ENCODE measurements at places on chromosomes 13 and 19. TPM values are rescaled to one million over a fixed set of nuclear protein-coding genes. Genes with fewer than 3 reads are reported as not detected.

The KLK3 gene
- total RNA-seq = not detected

The PGLYRP1 gene
- not detected for total RNA-seq

The SULT2A1 gene
- total RNA-seq = not detected

The ZNF576 gene
- 17.3 TPM for total RNA-seq

The IGFL3 gene
- not detected for total RNA-seq

The TEX26 gene
- not detected for total RNA-seq

The PRR19 gene
- 0.54 TPM for total RNA-seq

GRCh38 chr13:59621773-59622172 lies 542.0 kb downstream of the DIAPH3 start:
- no peaks in the 10 kb centered on the region for H3K27me3 ChIP-seq
- no peak overlapping the region for H3K27ac ChIP-seq
- DNase-seq = no peak
- no peak overlapping the region for H3K4me3 ChIP-seq

DNA sequence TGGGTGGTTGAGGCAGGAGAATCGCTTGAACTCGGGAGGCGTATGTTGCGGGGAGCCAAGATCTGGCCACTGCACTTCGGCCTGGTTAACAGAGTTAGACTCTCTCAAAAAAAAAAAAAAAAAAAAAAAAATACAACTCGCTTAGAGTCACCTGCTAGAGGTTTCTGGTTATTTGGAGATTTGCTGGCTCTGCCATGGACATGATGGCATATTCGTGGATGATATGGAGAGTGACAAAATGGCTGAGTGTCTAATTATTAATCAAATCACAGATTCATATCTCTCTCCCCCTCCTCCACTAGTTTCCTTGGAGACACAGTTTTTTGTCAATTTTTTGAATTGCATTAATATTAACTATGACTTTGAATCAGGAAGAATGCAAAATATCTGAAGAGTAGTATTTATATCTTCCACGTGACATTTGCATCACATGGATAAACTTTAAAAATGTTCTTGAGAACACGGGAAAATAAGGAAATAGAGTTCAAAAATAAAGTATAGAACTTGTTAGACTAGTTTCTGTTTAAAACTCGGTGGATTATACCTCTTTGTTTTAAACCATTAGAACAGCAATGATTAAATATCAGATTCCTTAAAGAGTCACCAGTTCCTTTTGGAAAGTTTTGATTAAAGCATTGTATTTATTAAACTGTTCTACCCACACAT lies 47.8 kb downstream of the KLF5 start:
- H3K27ac ChIP-seq = no peak overlapping the region
- DNase-seq = no peak
- H3K27me3 ChIP-seq = no peaks in the 10 kb centered on the region

DNA sequence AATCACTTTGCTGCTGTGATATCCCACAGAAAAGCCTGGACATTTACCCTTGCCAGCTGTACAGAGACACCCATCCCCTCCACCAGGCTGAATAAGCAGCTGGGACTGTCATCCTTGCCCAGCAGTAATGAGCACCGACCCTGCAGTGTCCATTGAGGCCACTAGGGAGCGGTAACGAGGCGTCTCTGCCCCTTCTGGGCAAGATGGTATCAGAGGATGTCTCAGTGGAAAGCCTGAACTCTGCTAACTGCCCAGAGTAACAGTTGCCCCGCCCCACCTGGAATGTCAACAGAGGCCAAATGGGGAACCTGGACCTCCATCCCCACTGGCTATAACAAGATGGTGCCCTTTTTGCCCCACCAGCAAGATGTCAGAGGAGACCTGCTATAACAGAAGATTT lies 22.8 kb upstream of the CEACAM20 start:
- H3K36me3 ChIP-seq = no peaks in the 10 kb centered on the region
- H3K27me3 ChIP-seq = peaks cover 5% of the 10 kb centered on the region
- DNase-seq = peak; percentile 23
- no peaks in the 10 kb centered on the region for H3K4me1 ChIP-seq

DNA sequence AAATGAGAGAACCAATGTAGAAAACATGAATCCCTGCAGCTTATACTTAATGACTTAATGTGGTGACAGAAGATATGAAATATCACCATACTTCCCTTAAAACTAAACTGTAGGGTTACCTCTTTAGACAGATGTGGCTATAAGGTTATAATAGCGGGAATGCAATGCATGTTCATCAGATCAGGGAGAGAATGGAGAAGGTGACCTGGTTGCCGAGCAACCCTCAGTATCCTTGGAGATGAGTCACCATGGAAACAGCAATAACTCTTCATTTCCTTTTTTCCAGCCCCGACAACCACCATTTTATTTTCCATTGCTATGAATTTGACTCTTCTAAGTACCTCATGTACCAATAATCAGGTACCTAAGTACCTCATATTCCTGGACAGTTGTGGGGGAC lies 28.0 kb upstream of the ZNF835 start:
- H3K36me3 ChIP-seq = no peaks in the 10 kb centered on the region
- H3K27ac ChIP-seq = no peak overlapping the region
- DNase-seq = no peak
- no peaks in the 10 kb centered on the region for H3K4me1 ChIP-seq
- no peak overlapping the region for H3K4me3 ChIP-seq
- no peaks in the 10 kb centered on the region for H3K27me3 ChIP-seq

DNA sequence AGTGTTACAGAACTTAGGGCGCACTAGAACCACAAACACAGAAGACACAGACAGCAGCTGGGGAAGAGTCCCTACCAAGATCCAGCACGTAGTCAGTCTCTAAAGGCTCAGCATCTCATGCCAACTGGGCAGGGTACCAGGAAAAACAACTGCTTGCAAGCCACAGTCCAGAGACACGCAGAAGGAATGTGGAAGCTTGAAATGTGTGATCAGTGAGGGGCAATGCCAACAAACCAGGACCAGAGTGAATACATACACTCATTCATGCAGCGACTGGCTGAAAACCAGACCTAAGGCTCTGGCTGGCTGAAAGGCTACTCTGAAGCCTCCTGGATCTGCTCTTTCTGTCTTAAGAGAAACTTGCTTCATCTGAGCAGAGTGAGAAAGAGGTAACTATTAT lies 1484.8 kb downstream of the EFNB2 start:
- no peak overlapping the region for H3K4me3 ChIP-seq
- no peaks in the 10 kb centered on the region for H3K4me1 ChIP-seq
- DNase-seq = no peak
- H3K36me3 ChIP-seq = no peaks in the 10 kb centered on the region
- no peaks in the 10 kb centered on the region for H3K27me3 ChIP-seq

GRCh38 chr19:2867025-2867991 lies at the start of gene ZNF556:
ZNF556 (plus strand) TSS chr19:2867335; CDS start chr19:2867422, 87 bp downstream.
- no peaks in the 10 kb centered on the region for H3K27me3 ChIP-seq
- H3K4me1 ChIP-seq = no peaks in the 10 kb centered on the region
- no peak within 1 kb of the TSS for H3K27ac ChIP-seq
- H3K4me3 ChIP-seq = no peak within 1 kb of the TSS
- no peaks in the 10 kb centered on the region for H3K36me3 ChIP-seq

DNA sequence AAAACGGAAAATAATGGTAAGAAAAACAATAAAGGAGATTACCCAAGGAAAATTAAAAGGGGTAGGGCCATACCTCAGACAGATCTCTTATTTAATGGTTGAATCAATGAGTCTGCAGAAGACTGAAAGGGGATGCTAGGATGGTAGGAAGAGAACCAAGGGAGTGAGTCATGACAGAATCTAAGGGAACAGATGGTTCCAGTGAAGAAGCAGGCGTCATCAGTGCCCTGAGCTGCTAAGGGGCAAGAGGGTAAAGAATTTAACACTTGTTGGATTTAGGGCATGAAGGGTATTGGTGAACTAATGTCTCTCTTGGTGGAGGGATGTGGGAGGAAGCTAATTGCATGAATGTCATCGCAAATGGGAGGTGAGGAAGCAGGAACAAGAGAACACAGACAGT lies 329.2 kb upstream of the TSHZ3 start:
- no peak for DNase-seq
- no peaks in the 10 kb centered on the region for H3K4me1 ChIP-seq
- no peaks in the 10 kb centered on the region for H3K36me3 ChIP-seq
- H3K27ac ChIP-seq = no peak overlapping the region

- peaks cover 50% of the 10 kb centered on the region for H3K4me1 ChIP-seq
- peaks cover 36% of the 10 kb centered on the region for H3K36me3 ChIP-seq
- H3K27ac ChIP-seq = peak overlapping the region; percentile 98
These were observed 3.5 kb downstream of the KLF2 start for GRCh38 chr19:16327911-16328823.

DNA sequence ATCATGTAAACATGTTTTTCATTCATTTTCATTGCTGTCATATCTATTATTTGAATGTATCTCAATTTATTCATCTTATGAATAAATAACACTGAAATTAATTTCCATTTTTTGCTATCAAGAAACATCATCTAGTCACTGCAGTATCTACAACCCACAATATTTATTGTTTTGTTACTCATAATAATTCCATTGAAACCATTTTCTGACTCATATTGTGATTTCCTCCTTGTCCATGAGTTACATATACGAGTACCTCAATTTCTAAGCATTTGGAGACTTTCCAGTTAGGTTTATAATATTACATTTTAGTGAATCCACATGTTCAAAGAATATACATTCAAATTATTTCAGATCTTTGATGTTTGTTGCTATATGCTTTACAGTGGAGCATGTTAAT lies 1524.0 kb downstream of the SLITRK1 start:
- no peak overlapping the region for H3K27ac ChIP-seq
- no peaks in the 10 kb centered on the region for H3K36me3 ChIP-seq
- no peaks in the 10 kb centered on the region for H3K4me1 ChIP-seq
- no peak overlapping the region for H3K4me3 ChIP-seq

- H3K4me1 ChIP-seq = no peaks in the 10 kb centered on the region
- H3K36me3 ChIP-seq = peaks cover 7% of the 10 kb centered on the region
- no peak for DNase-seq
- H3K4me3 ChIP-seq = no peak overlapping the region
These were observed 67.7 kb downstream of the EPSTI1 start for GRCh38 chr13:42924344-42924743.

- no peak overlapping the region for H3K4me3 ChIP-seq
- DNase-seq = no peak
- H3K27ac ChIP-seq = no peak overlapping the region
These were observed 50.3 kb upstream of the ATP11A start for GRCh38 chr13:112639521-112639920.

- H3K4me1 ChIP-seq = no peaks in the 10 kb centered on the region
- no peaks in the 10 kb centered on the region for H3K36me3 ChIP-seq
- no peak for DNase-seq
These were observed 10.8 kb downstream of the LATS2 start for GRCh38 chr13:21050288-21051197.

- H3K4me1 ChIP-seq = peaks cover 8% of the 10 kb centered on the region
- no peaks in the 10 kb centered on the region for H3K27me3 ChIP-seq
- H3K4me3 ChIP-seq = no peak overlapping the region
- no peak overlapping the region for H3K27ac ChIP-seq
These were observed 6.1 kb downstream of the AP2A1 start for GRCh38 chr19:49772850-49773432.

GRCh38 chr13:97978651-97979050 lies 25.2 kb downstream of the IPO5 start:
- no peaks in the 10 kb centered on the region for H3K27me3 ChIP-seq
- H3K36me3 ChIP-seq = peaks cover 3% of the 10 kb centered on the region
- no peak overlapping the region for H3K27ac ChIP-seq
- peaks cover 18% of the 10 kb centered on the region for H3K4me1 ChIP-seq
- no peak for DNase-seq

DNA sequence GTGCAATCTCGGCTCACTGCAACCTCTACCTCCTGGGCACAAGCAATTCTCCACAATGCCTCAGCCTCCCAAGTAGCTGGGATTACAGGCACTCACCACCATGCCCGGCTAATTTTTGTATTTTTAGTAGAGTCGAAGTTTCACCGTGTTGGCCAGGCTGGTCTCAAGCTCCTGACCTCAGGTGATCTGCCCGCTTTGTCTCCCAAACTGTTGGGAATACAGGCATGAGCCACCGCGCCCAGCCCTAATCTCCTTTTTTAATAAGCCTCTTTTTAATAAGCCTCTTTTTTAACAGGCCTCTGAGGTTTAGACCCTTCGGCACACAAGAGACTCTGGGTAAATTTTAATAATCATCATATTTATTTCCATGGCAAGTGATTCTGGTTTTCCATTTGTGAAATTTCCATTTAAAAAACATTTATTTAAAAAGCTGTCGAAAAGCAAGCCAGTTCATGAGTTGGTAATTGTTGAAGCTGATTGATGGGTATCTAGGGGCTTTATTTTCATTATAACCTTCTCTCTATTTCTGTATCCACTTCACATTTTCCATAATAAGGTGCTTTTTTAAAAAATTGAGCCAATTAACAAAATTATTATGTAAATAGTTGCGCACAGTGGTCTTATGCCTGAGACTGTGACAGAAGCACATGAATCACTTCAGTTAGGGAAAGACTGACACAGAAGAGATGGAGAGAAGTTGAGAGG lies 11.8 kb downstream of the POU2F2 start:
- peak overlapping the region; percentile 93 for H3K27ac ChIP-seq
- peaks cover 72% of the 10 kb centered on the region for H3K36me3 ChIP-seq
- no peak for DNase-seq
- H3K4me3 ChIP-seq = no peak overlapping the region

DNA sequence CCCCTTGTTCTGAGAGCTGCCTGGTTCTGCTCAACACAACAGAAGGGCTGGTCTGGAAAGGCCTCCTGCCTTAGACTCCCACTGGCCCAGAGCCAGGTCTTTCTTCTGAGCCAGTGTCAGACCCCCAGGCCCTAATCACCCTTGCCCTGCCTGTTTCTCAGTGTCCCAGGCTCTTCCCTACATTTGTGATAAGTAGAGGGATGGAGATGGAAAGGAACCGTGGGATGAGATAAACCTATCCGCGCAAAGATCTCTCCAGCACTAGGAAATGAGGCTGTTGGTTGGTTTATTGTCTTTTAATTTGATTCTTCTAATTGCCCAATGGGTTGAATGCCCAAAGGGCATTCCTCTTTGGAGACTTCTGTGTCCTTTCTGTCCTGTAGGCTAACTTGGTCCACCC lies 470.0 kb downstream of the TSHZ3 start:
- no peaks in the 10 kb centered on the region for H3K4me1 ChIP-seq
- no peaks in the 10 kb centered on the region for H3K36me3 ChIP-seq
- no peak overlapping the region for H3K27ac ChIP-seq

DNA sequence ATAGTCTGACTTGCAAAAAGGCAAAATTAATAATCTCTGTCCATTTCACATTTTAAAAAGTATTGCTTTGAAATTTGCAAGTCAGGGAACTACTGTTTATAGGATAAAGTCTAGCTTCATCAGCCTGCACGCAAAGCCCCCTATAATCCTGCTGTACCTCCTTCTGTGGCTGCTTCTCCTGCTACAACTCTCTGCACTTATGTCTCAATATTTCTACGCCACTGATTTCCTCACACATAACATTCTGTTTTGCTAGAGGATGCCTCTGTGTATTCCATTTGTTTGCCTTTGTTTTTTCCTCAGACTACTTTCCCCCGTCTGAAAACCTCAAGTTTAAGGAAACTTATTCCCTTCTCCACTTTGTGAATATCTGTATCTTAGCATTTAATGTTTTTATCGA lies 389.9 kb downstream of the RFC3 start:
- no peaks in the 10 kb centered on the region for H3K36me3 ChIP-seq
- H3K4me1 ChIP-seq = no peaks in the 10 kb centered on the region
- no peak overlapping the region for H3K27ac ChIP-seq
- DNase-seq = no peak

- peaks cover 64% of the 10 kb centered on the region for H3K4me1 ChIP-seq
- DNase-seq = peak; percentile 76
- H3K27ac ChIP-seq = peak overlapping the region; percentile 42
- no peaks in the 10 kb centered on the region for H3K27me3 ChIP-seq
- no peak overlapping the region for H3K4me3 ChIP-seq
These were observed 7.7 kb upstream of the GPR18 start for GRCh38 chr13:99265821-99266426.

GRCh38 chr13:69755101-69755500 lies 352.5 kb upstream of the ATXN8OS start:
- DNase-seq = no peak
- no peaks in the 10 kb centered on the region for H3K27me3 ChIP-seq
- H3K4me1 ChIP-seq = no peaks in the 10 kb centered on the region
- no peak overlapping the region for H3K4me3 ChIP-seq

All from B cell (primary cell).